ENCODE measurements at places on chromosomes 16 and 17. TPM values are rescaled to one million over a fixed set of nuclear protein-coding genes. Genes with fewer than 3 reads are reported as not detected.

HASPIN gene
- polyA plus RNA-seq: 0.11 TPM

- no peak for DNase-seq
These were observed 17.2 kb downstream of the SLC7A6 start for GRCh38 chr16:68281368-68282063.

DNA sequence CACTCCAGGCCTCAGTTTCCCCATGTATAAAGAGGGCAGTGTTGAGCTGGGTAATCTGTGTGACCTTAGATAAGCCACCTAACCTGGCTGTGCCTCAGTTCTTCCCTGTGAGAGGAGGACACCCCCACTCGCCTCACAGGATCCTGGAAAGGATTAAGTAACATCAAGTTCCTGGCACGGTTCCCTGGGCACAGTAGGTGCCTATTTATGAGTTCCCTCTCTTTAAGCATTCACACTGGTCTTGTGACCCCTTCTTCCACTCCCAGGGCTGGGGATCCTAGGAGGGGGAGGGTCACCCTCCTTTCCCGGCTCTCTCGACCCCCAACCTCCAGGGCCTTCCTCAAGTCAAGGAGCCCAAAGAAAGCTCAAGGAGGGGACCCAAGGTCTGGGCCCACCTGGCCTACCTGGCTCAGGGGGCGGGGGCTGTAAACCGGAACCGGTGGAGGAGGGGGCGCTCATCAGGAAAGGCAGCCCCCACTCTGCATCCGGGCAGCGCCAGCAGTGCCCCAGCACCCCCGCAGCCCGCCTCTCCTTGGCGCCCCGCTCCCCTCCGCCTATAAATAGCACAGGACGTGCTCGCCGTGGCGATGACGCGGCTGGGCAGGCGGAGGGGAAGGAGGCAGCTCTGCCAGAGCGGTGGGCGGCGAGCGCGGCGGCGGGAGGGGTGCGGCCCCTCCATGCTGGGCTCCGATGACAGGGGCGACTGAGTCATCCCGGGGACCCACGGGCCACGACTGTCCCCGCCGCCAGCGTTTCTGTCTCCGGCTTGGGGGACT is 9.4 kb downstream of the RPL19 start:
- DNase-seq: peak; percentile 83

GRCh38 chr17:3667366-3668278 is 756 bp downstream of the TAX1BP3 start:
- DNase-seq: peak; percentile 97

- DNase-seq: no peak
These were observed 2.6 kb downstream of the STXBP4 start for GRCh38 chr17:54971147-54971546.

GABARAPL2 gene
- polyA plus RNA-seq: 262 TPM

- DNase-seq: no peak
These were observed 48.5 kb downstream of the ZNF18 start for GRCh38 chr17:11948789-11949188.

PDE6G gene
- polyA plus RNA-seq: not detected

GRCh38 chr16:24041834-24042631 is 206.2 kb downstream of the PRKCB start:
- peak; percentile 68 for DNase-seq

- no peak for DNase-seq
These were observed 11.9 kb downstream of the SEC14L5 start for GRCh38 chr16:4970010-4970409.

- no peak for DNase-seq
These were observed 10.9 kb downstream of the TRAP1 start for GRCh38 chr16:3706253-3707012.

ABCC3 gene
- 1.4 TPM for polyA plus RNA-seq

ITGAX gene
- polyA plus RNA-seq: 1.1 TPM

DNA sequence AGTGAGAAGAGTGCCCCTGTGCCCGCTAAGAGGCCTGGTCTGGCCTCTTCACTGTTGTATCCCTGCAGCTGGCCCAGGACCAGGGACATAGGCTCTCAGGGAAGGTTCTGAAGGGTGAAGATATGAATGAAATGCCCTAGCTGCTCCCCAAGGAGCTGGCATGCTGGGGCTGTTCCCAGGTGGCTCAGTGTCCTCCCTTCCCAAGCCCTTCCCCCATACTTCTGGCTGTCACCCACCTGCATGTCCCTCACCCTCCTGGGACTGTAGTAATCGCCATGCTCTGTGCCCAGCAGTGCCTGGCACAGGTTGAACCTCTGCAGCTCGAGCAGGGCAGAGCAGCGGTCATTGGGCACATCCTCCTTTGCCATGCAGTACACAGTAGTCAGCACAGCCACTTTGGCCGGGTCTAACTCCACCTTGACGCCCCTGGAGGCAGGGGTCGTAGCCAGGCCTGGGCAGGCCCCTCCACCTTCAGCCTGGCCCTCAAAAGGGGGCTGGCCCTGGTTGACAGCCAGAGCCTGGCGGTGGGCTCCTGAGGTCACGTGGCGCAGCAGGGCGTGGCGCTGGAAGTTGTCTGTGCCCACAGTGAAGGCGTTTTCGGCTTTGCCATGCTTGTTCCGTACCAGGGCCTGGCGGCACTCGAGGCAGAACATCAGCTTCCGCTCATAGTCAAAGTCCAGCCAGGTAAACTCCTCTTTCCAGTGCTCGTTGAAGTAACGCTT is 7.6 kb downstream of the C17orf113 start:
- no peak for DNase-seq

- DNase-seq: no peak
These were observed 45.5 kb upstream of the STH start for GRCh38 chr17:45953561-45953960.

DNA sequence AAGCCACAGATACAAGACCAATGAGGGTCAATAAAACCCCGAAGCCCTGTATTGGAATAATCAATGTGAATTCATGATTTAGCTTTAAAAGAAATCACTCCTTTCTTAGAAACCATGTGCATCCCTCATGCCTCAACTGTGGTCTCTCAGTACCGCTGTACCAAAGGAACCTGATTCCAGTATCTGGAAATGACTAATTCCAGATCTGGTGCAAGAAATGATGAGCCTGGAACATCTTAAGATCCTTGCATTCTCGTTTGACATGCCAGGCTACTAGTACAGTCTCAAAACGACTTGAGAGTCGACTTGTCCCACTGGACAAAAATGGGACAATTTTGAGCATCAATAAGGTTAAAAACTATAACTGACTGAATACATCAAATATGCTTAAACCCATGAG is 21.2 kb downstream of the USP31 start:
- no peak for DNase-seq

- no peak for DNase-seq
These were observed 629.0 kb upstream of the CDH8 start for GRCh38 chr16:62665269-62665668.

- peak; percentile 77 for DNase-seq
These were observed 1.7 kb downstream of the MT2A start for GRCh38 chr16:56610017-56610608.

- no peak for DNase-seq
These were observed 73.3 kb downstream of the TANC2 start for GRCh38 chr17:63039342-63039741.

DNA sequence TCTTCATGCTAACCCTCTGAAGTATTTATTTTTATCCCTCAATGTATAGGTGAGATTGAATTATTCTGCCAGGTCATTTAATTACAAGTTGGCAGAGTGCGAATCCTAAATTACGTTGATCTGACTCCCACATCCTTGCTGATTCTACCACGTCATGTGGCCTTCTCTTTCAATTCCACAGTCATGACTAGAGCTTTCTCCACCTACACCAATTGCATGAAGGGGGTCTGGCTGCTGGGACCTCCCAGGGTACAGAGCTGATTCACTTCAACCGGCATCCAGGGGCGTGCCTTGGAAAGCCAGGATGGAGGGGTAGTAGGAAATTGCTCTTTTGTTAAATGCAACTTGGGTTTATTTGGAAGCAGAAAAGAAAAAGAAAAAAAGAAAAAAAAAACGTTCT is 41.1 kb upstream of the CDH13 start:
- no peak for DNase-seq

- no peak for DNase-seq
These were observed 22.1 kb downstream of the CRISPLD2 start for GRCh38 chr16:84841787-84842300.

DNA sequence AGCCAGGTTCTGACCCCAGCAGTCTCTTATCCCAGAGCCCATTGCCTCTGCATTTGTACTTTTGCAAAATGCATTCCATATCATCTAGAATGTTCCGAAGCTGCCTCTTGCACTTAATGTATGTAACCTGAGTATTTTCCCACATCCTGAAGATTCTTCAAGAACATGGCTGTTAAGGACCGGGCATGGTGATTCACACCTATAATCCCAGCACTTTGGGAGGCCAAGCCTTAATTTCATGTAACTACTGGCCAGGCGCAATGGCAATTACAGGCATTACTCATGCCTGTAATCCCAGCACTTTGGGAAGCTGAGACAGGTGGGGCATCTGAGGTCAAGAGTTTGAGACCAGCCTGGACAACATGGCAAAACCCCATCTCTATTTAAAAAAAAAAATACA is 31.7 kb upstream of the GAN start:
- DNase-seq: no peak

- DNase-seq: no peak
These were observed 1.5 kb downstream of the PSMD7 start for GRCh38 chr16:74298104-74298503.

DNA sequence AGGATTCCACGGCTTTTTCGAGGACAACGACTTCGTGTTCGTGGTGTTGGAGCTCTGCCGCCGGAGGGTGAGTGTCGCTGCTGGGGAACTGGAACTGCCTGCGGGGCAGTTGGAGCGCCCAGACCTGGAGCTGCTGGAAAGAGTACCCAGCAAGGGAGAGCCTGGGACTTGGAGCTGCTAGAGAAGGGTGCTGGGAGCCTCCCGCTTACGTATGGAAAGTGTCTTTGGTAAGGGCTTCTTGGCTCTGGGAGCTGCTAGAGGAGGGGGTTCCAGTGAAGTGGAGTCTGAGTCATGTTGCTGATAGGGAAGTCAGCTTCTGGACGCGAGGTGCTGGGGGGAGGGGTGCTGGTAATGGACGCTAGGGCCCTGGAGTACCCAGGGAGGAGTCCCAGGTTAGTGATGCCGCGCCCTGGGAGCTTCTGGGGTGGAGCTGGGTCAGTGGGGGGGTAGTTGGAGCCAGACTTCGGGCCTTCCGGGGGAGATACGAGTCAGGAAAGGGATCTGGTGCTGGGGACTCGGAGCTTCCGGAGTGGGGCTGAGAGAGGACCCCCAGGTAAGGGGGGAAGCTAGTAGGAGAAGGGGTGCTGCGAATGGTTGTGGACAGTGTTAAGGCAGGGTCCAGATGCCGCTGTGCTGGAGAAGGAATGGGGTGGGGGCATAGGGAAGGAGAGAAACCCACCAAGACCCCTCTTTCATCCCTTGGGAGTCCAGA is 741 bp downstream of the PLK1 start:
- peak; percentile 56 for DNase-seq

DNA sequence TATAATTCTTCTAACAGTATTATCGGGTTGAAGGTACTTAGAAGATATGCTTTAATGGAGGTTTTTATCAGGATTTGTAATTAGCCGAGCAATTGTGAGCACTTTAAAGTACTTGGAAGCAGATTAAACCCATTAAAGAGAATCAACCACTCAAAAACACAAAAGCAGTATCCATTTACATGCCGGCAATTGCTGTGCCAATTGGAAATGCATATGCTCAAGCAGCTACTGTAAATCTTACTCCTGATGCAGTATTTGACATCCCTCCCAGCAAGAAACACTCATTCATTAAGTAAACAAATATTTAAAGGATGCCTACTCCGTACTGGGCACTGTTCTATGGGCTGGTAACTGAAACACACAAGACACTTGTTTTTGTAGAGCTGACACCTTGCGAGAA is 11.4 kb upstream of the CCL1 start:
- DNase-seq: no peak

GRCh38 chr17:65158041-65158440 is 20.9 kb downstream of the RGS9 start:
- DNase-seq: peak; percentile 11

DNA sequence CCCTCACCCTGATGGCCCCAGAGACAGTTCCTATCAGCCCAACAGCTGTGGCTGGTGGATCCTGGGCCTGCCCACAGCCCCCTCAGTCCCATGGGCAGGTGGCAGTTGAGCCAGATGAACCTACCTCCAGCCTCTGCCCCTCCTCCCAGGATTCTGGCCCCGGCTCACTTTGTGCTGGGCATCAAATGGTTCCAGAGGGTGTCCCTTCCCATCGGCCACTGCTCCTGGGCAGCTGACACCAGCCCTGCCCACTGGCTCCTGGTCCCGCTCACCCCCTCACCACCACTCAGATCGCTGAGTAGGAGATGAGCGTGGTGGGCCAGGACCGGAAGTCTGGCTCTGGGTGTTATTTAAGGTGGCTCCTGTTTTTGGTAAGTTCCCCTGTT is 2.0 kb downstream of the TTYH2 start:
- DNase-seq: no peak

DNA sequence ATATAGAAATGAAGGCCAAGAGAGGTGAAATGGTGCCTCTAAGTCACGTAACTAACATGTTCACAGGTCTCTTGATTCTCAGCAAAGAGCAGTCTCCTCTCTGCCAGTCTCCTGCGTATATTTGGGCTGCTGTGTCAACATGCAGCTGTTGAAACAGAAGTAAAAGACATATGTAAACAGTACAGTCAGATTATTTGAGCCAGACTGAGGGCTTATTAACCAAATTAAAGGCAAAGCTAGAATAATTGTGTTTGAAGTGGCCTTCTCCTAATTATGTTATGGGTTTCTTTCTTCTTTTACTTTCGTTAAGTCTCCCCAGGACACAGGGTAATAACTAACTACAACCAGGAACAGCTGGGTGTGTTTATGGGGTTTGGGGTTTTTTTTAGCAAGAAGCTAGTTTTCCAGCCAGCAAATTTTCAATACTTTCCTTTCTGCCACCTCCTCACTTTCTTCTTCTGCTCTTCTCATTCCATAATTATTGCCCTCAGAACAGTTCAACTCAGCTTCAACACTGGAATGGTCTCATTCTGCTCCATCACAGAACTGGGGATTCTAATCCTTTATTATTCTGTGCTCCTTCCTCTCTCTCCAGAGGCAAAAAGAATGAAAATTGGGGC is 18.4 kb downstream of the G6PC1 start:
- no peak for DNase-seq

DNA sequence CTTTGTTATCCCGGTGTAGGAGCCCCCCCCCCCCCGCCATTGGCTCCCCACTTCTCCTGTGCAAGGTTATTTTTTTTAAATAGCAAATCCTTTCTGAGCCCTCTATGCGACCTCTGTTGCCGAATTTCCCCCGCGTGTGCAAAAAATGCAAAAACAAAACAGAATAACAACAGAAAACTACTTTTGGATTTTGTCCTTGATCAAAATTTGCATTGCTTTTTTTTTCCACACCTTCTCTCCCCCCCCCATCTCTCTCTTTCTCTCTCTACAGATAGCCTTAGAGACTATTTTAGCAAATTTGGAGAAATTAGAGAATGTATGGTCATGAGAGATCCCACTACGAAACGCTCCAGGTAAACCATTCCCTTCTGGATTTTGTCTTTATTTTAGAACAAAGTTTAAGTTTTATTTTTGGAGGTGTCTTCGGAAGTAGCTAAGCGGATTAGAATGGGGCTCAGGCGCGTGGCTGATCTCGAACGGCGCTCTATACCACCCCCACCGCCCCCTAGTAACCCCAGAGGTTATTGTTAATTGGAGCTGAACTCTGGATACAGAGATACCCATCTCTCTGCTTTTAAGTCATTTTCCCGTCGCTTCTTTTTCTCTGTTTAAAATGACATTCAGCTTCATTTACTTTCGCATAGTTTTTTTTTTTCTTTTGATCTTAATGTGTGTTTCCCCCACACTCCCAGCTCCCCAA is 1.0 kb downstream of the MSI2 start:
- DNase-seq: no peak

ABCC11 gene
- polyA plus RNA-seq: 0.09 TPM

- no peak for DNase-seq
These were observed 45.4 kb upstream of the EMP2 start for GRCh38 chr16:10625595-10626357.

All from right cardiac atrium (tissue), 5 donors.